Neural crest cell (in vitro differentiated cells): ENCODE measurements at places on chromosomes 2 and 18. TPM values are rescaled to one million over a fixed set of nuclear protein-coding genes. Genes with fewer than 3 reads are reported as not detected.

DNA sequence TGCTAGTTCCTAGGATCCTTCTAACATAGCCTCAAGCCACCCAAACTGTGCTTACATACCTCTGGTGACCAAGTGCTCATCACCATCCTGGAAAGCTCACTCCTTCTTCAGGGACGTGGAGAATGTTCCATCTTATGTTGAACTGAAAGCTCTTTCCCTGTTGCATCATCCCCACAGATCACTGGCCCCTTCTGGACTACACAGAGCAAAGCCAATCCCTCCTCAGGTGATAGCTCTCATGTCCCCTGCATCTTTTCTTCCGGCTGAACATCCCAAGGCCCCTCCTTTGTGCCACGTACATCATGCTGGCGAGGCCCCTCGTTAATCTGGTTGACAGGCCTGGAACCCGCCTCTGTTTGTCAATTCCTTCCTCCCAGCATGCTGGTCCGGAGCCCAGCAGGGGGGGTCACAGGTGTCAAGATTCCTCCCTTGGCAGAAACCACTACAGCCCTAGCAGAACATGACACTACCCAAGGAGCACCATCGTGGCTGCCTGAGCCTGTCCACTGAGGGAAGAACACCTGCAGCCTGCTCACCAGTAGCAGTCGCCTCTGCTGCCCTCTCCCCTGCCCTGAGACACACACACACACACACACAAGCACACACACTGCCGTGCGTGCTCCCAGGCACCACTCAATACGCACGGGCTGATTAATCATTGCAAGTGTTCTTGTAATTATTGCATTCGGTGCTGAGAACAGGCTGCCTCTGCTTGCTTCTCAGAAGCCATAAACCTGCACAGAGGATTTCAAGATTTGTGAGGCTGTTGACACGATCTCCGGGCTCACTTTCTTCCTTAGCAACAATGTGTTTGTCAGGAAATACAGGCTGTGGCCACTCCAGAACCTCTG is 6.3 kb upstream of the KCNK3 start:
- no peaks in the 10 kb centered on the region for H3K36me3 ChIP-seq
- H3K4me3 ChIP-seq, result no peak overlapping the region
- DNase-seq, result no peak

- no peaks in the 10 kb centered on the region for H3K27me3 ChIP-seq
- DNase-seq, result no peak
- H3K36me3 ChIP-seq, result peaks cover 69% of the 10 kb centered on the region
- H3K27ac ChIP-seq, result no peak overlapping the region
These were observed 20.0 kb downstream of the SLC66A2 start for GRCh38 chr18:79931475-79931874.

- H3K36me3 ChIP-seq, result peaks cover 23% of the 10 kb centered on the region
- DNase-seq, result no peak
- peaks cover 45% of the 10 kb centered on the region for H3K4me1 ChIP-seq
- no peaks in the 10 kb centered on the region for H3K27me3 ChIP-seq
- H3K27ac ChIP-seq, result no peak overlapping the region
- no peak overlapping the region for H3K4me3 ChIP-seq
These were observed 71.2 kb downstream of the FIGN start for GRCh38 chr2:163664610-163665009.

DNA sequence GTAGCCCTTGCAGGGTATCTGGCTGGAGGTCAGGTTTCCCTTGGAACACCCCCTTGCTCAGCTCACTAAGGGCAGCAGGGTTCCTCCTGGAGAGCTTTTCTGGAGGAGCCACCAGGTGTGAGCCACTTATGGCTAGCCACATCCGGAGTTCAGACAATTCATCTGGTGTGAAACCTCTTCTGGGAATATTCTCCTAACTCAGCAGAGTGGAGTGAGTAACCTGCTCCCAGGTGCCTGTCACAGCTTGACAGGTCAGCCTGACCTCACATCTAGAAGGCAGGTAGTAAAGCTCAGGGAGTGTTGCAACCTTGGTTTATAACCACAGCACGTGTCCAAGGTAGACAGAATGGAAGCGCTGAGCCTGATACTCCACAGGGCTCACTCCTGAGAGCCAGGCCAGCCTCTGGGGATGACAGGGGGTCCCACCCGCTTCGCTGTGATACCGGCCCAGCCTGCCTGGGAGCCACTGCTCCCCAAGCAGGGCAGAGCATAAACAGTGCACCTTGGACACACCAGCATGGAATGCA is 62.6 kb upstream of the TGFA start:
- H3K36me3 ChIP-seq, result no peaks in the 10 kb centered on the region
- H3K27me3 ChIP-seq, result peaks cover 25% of the 10 kb centered on the region
- H3K27ac ChIP-seq, result no peak overlapping the region
- no peak for DNase-seq
- no peak overlapping the region for H3K4me3 ChIP-seq
- no peaks in the 10 kb centered on the region for H3K4me1 ChIP-seq

- peaks cover 78% of the 10 kb centered on the region for H3K36me3 ChIP-seq
- H3K27ac ChIP-seq, result no peak overlapping the region
- H3K4me1 ChIP-seq, result no peaks in the 10 kb centered on the region
- H3K4me3 ChIP-seq, result no peak overlapping the region
- no peaks in the 10 kb centered on the region for H3K27me3 ChIP-seq
These were observed 54.9 kb downstream of the NUP35 start for GRCh38 chr2:183179156-183179555.

DNA sequence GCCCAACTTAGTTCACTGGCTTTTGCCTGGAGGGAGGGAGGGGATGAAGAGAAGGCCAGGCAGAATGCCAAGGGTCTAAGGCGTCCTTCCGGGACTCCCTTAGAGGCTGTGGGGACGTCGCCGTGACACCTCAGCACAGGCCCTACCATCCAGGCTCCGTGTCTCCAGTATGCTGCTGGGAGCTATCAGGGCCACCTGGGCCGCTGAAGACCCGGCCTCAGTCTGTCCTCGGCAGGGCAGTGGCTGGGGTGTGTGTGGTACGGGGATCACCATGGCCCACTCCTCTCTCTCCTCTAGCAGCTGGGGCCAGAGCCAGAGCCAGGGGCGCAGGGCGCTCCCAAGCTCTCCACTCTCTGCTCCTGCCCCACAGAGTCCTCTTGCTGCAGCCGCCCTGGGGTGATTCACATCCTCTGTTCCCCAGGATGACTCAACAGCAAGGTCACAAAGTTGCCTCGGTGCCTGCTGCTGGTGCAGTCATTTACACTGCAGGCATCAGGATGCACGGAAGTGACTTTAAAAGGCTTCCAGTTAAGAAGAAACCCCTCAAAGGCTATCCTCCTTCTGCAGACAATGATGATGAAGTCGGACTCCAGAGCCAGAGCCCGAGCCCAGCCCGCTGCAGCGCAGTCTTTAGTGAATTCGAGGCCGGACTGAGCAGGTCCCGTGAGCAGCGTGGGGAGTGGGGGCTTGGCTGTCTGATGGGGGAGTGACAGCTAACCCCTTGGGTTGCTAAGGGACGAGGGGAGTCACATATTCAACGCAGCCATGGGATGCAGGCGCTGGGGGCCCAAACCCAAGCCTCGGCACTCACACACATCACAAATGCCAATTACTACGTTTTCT is 31.9 kb downstream of the SNORC start:
- no peaks in the 10 kb centered on the region for H3K36me3 ChIP-seq
- H3K27me3 ChIP-seq, result peaks cover 6% of the 10 kb centered on the region
- no peak for DNase-seq
- peak overlapping the region; percentile 20 for H3K27ac ChIP-seq
- H3K4me3 ChIP-seq, result no peak overlapping the region

DNA sequence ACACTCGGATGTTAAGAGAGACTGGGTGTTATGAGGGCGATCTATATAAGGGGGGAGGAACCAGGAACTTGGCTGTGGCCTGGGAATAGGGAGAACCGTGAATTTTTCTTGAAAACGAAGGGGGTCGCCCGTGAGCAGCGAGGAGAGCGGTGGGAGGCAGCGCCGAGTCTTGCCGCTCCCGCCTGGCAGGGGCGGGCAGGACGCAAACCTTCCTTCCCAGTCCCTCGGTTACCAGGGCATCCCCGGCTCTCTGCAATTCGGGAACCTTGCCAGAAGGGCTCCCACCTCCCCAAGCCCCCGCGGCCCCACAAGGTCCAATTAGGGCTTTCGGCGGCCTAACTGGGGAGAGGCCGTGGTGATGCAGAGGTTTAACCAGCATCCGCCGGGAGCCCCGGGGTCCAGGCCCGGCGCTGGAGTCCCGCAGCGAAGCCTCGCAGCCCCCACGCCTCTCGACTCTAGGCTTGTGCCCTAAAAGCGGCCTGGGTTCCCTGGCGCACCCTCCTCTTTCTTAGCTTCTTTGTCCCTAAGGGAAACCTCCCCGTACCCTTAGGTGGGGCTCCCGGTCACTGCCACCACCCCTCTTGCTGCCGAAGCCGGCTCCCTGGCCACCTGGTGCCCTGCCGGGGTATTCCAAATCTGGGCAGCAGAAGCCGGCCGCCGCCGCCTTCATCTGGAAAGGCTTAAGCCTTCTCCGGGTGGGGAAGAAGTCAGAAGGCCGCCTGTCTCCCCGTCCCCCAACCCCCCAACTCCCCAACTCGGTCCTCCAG is 680 bp upstream of the FHOD3 start:
- no peak overlapping the region for H3K27ac ChIP-seq
- H3K27me3 ChIP-seq, result no peaks in the 10 kb centered on the region
- no peaks in the 10 kb centered on the region for H3K36me3 ChIP-seq
- no peak overlapping the region for H3K4me3 ChIP-seq
- DNase-seq, result peak; percentile 83
- H3K4me1 ChIP-seq, result peaks cover 16% of the 10 kb centered on the region

DNA sequence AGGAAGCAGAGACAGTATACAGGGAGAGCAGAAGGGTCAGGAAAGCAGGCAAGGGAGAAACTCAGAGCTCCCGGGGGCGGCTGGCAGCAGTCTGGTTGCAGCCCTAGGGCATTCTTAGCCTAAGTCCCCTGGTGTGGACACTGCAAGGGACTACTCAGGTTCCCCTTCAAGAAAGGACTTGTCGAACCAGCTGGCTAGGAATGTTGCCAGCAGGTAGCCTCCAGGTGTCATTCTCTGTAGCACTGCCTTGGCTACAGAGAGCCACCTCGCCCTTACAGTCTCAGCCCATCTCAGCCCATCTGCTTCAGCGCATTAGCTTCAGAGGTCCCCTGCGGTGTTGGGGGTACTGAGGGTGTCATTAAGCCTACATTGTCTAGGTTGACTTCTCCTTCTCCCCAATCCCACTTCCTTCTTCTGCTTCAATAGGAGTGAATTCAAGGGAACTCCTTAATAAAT is 11.3 kb upstream of the TMSB10 start:
- no peak overlapping the region for H3K4me3 ChIP-seq
- H3K27me3 ChIP-seq, result no peaks in the 10 kb centered on the region
- no peak for DNase-seq
- peaks cover 5% of the 10 kb centered on the region for H3K4me1 ChIP-seq
- H3K27ac ChIP-seq, result no peak overlapping the region

GRCh38 chr2:201347138-201347537 is 10.0 kb downstream of the FLACC1 start:
- H3K27ac ChIP-seq, result no peak overlapping the region
- no peak overlapping the region for H3K4me3 ChIP-seq
- no peaks in the 10 kb centered on the region for H3K36me3 ChIP-seq
- H3K4me1 ChIP-seq, result peaks cover 21% of the 10 kb centered on the region

GRCh38 chr18:59861009-59861408 is 38.8 kb upstream of the PMAIP1 start:
- peaks cover 18% of the 10 kb centered on the region for H3K27me3 ChIP-seq
- H3K36me3 ChIP-seq, result no peaks in the 10 kb centered on the region
- no peak for DNase-seq
- H3K4me3 ChIP-seq, result no peak overlapping the region

- DNase-seq, result no peak
- no peak overlapping the region for H3K4me3 ChIP-seq
- no peak overlapping the region for H3K27ac ChIP-seq
- H3K4me1 ChIP-seq, result peaks cover 33% of the 10 kb centered on the region
These were observed 31.4 kb downstream of the LGALSL start for GRCh38 chr2:64485331-64485730.

- H3K4me3 ChIP-seq, result no peak overlapping the region
- H3K4me1 ChIP-seq, result peaks cover 4% of the 10 kb centered on the region
- DNase-seq, result no peak
- no peaks in the 10 kb centered on the region for H3K36me3 ChIP-seq
- no peak overlapping the region for H3K27ac ChIP-seq
These were observed 44.4 kb upstream of the PEX13 start for GRCh38 chr2:60972889-60973656.

- no peak overlapping the region for H3K27ac ChIP-seq
- no peak overlapping the region for H3K4me3 ChIP-seq
- no peaks in the 10 kb centered on the region for H3K27me3 ChIP-seq
- DNase-seq, result no peak
- no peaks in the 10 kb centered on the region for H3K4me1 ChIP-seq
- no peaks in the 10 kb centered on the region for H3K36me3 ChIP-seq
These were observed 131.7 kb downstream of the TAF4B start for GRCh38 chr18:26357960-26358359.

D2HGDH gene
- 17.7 and 22.2 TPM in 2 replicates for total RNA-seq

KCNG2 gene
- total RNA-seq, result not detected in 2 replicates

BMP10 gene
- not detected in 2 replicates for total RNA-seq

PNPT1 gene
- 33.0 and 34.5 TPM in 2 replicates for total RNA-seq

CXCR1 gene
- not detected in 2 replicates for total RNA-seq

GMCL1 gene
- total RNA-seq, result 19.3 and 21.6 TPM in 2 replicates

GALR1 gene
- total RNA-seq, result not detected in 2 replicates

MCEE gene
- total RNA-seq, result 9.5 and 9.9 TPM in 2 replicates

VSNL1 gene
- 1.7 and 2.1 TPM in 2 replicates for total RNA-seq

SFXN5 gene
- 21.8 and 23.3 TPM in 2 replicates for total RNA-seq
